ENCODE measurements at places on chromosomes 3 and 15.

GRCh38 chr15:33581032-33581431, 270.3 kb downstream of the RYR3 start:
- no peak for DNase-seq

- no peak for DNase-seq
These were observed 124.1 kb downstream of the DGKG start for GRCh38 chr3:186237915-186238314.

DNA sequence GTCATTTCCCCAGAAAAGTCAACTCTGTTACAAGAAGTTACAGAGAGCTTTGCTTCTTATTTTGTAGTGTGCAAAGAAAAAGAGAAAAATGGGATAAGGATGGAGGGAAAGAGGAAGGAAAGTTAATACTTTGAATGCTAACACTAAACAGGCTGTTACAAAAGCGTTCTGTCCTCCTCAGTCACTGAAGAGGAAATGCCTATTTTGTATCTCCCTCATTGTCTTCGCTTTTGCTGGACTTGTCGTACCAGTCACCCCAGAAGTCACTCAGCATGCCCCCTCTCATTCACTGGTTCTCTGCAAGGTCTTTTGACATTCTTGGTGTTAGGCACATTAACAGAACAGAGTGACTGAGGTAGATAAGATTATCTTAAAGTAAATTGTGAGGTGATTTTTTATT, 129.6 kb downstream of the ALCAM start:
- no peak for DNase-seq

DNA sequence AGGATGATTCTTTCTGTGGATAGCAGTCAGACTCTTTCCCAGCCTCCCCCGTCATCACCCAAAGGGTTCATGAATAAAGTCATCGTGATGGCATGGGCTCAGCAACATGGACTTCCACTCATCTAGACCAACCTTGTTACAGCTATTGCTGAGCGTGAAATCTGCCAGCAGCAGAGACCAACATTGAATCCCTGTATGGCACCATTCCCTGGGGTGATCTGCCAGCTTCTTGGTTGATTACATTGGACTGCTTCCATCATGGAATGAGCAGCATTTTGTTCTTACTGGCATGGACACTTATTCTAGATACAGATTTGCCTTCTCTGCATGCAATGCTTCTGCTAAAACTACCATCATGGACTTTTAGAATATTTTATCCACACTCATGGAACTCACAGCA, 195.6 kb upstream of the AZI2 start:
- DNase-seq = no peak

DNA sequence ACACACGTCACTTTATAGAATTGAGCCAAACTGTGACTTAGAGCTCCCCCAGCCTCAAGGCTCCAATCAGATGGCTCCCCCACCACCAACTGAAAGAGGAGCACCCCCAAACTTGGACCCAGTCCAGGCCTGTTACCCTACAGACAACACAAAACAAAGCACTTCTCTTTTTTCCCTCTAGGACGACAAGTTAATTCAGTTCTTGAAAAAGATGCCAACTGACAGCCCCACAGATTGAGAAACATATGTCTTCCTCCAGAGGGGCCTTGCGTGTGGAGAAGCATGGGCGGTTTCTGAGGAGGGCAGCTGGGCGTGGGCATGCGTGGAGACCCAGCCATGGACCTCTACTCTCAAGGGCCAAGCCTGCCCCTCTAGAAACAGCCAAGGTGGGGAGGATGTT, 229.5 kb downstream of the SHQ1 start:
- DNase-seq = no peak

- no peak for DNase-seq
These were observed 284.9 kb upstream of the TBC1D5 start for GRCh38 chr3:18027161-18027939.

GRCh38 chr15:71282076-71282475, 166.8 kb downstream of the THSD4 start:
- no peak for DNase-seq

DNA sequence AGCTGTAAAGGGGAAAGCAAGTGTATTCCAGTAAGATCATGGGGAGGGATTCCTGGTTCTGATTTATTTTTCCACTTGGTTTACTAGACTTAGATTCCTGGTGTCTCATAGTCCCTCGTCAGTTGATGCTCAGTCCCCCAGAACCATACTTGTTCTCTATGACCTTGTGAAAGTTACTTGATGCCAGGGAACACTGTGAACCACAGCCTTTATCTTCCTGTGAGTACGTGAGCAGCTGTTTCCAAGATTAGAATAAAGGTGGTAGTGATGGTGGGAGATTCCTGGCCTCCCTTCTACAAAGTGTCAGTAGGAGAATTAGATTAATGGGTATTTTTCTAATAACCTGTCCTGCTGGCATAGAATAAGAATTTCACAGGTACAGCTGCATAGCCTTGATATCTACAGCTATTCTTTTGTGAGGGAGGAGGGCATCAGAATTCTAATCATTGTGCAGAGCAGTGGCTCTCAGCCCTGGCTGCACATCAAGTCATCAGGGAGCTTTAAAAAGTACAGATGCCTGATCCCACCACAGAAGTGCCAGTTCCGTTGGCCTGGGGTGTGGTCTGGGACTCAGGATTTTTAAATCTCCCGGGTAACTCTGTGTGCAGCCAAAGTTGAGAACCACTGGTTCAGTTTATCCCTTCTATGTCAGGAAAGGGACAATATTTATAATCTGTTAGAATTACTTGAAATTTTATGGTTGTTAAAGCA, 20.0 kb downstream of the GPD1L start:
- no peak for DNase-seq

GRCh38 chr15:98794211-98794610, 145.9 kb downstream of the IGF1R start:
- no peak for DNase-seq

Measured in endodermal cell (in vitro differentiated cells).